Coronary artery (tissue), 2 donors: ENCODE measurements at places on chromosomes 3 and 15.

DNA sequence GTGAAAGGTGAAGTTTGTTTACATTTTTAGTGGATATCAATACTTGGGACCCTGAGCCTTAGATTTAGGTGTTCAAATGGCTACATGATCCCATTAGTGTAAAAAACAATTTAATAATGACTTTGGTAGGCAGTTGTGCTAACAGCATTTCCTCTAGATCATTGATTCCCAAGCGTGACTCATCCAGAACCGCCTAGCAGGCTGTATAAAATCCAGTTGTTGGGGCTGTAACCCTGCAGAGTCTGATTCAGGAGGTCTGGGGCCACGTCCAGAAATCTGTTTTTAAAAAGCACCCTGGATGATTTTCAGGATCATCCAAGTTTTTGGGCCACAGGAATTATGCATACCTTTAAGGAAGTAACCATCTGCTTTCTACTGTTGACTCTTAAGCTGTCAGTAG, 156.4 kb downstream of the TP63 start:
- DNase-seq, result no peak

GRCh38 chr3:125165189-125165947, 47.2 kb downstream of the SLC12A8 start:
- DNase-seq, result no peak

DNA sequence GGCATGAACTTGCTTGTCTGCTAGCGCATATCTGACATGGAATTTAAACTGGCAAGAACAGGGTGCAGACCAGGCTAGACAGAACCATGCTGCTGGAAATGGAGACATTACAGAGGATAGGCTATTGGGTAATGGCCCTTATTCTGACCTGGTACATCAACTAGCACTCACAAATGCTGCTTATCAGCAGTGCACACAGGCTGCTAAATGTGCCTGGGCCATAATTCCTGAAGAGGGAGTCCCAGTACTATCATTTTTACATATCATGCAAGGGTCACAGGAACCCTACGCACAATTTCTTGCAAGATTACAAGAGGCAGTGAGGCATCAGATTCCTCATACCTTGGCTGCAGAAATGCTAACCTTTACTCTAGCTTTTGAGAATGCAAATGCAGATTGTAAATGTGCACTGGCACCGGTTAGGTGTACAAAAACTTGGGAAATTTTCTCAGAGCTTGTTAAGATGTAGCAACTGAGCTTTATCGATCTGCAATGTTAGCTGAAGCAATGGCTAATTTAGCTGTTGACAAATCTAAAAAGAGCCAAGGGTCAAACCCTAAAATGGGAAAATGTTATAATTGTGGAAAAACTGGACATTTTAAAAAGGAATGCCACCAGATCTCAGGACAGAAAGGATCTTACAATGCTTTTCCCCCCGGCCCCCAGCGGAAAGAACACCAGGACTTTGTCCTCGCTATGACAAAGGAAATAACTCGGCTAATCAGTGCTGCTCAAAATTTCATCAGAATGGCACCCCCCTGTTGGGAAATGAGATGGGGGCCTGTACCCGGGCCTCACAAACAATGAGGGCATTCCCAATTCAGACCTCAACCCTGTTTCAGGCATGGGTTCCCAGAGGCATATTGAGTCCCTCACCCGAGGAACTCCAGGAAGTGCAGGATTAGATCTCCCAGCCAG, 21.1 kb downstream of the CCRL2 start:
- no peak for DNase-seq

- no peak for DNase-seq
Measured at GRCh38 chr15:74168711-74169126, 4.8 kb upstream of the ISLR start.

DNA sequence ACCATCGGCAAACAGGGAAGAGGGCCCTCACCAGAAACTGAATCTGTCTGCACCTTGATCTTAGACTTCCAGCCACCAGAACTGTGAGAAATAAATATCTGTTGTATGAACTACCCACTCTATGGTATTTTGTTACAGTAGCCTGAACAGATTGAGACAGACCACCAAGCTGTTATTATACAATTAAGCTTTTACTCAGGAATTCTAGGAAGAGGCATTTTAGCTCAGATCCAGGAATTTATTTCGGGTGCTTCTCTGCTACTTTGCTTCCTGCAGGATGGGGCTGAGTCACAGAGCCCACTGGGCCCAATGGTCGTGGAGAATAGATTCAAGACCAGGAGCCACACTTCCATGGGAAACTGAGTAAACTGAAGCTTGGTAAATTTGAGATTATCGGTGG, 145.5 kb upstream of the PFN2 start:
- DNase-seq, result no peak

DNA sequence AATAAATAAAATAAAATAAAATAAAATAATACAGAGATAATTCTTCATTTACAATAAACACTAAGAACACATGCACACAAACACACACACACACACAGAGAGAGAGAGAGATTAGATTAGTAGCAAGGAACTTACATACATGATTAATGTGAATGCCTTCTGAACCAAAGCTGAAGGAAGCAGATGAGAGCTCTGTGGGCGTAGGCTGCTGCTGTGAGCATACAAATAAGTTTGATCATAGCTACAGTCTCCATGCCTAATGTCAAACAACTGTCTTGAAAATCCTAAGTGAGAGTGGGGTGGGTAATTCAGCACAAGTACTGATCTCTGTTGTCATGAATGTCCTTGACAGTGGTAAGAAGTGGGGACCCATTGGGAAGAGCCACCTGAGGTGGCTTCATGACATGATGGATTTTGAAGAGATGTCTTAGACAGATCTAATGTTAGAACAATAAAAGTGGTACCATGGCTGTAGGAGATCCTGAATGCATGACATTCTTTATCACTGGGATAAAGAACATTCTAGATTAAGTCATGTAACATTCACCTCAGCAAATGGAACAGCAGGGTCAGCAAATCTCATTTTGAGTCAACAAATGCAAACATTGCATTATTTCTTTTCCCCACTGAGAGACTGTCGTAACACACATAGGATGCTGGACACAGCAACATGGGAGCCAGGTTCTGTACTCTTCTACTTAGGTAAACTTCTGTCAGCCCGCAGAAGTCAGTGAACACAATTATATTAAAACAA, 46.2 kb downstream of the CHL1 start:
- no peak for DNase-seq

GRCh38 chr3:128946411-128946810, 47.5 kb downstream of the CFAP92 start:
- DNase-seq, result no peak

DNA sequence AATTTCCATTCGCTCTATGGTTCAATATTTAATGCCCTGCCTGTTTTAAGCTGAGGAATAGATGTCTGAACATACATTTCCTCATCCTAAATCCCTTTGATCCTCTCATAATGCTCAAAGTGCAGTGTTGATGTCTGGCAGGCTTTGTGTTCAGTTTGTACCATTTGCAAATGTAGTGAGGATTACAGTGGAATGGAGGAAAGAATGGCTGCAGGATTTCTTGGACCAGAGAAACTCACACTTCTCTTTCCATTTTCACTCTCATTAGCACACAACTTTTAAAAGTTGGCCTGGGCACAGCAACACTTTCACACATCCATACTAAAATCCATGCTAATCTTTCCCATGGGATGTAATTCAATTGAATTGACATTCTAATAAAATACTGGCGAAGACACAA, 28.6 kb upstream of the THRB start:
- DNase-seq, result no peak

DNA sequence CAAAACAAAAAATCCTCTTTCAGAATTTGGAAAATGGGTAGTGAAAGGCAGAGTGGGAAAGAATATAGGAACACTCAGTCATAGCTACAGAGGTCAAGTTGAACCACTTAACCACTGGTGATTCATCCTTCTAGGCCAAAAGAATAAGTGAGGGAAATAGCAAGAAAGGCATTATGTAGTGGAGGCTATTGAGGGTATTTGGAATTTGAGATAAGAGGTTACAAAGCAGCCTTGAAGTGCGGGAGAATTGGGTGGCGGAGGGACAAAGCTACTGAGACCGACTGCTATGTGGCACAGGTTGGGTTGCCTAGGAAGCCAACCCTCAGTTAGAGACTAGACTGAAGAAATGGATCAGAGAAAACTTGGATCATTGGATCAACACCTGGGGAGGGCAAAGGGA, 109.5 kb downstream of the SYNPR start:
- no peak for DNase-seq

DNA sequence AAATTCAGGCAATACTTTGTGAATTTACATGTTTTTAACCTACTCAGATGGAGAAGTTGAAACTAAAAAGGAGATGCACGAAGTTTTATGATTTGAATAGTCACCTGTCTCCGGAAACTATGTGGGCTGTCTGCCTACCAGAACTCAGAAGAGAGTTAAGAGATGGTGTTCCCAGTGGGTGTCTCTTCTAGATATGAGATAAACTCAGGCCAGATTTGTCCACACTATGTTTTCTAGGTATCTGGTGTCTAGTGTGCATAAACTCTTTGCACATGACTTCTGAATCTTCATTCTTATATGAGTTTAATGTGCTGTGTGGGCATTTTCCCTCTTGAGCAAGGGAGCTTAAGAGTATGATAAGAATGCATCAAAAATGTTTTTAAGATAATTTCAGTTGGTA, 222.8 kb downstream of the FOXP1 start:
- DNase-seq, result no peak

GRCh38 chr3:188269040-188269439, 115.1 kb downstream of the LPP start:
- no peak for DNase-seq

DNA sequence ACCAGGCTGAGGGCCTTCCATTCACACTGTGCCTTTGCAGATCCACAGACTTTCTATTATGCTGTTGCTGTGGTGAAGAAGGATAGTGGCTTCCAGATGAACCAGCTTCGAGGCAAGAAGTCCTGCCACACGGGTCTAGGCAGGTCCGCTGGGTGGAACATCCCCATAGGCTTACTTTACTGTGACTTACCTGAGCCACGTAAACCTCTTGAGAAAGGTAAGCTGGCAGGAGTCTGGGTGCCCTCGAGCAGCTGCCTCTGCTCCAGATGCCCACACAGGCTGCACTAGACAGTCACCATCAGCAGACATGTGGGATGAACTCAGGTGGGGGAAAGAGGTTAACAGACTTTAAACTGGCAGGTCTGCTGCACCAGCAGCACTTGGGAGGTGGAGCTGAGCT, 8.3 kb downstream of the TF start:
- no peak for DNase-seq

DNA sequence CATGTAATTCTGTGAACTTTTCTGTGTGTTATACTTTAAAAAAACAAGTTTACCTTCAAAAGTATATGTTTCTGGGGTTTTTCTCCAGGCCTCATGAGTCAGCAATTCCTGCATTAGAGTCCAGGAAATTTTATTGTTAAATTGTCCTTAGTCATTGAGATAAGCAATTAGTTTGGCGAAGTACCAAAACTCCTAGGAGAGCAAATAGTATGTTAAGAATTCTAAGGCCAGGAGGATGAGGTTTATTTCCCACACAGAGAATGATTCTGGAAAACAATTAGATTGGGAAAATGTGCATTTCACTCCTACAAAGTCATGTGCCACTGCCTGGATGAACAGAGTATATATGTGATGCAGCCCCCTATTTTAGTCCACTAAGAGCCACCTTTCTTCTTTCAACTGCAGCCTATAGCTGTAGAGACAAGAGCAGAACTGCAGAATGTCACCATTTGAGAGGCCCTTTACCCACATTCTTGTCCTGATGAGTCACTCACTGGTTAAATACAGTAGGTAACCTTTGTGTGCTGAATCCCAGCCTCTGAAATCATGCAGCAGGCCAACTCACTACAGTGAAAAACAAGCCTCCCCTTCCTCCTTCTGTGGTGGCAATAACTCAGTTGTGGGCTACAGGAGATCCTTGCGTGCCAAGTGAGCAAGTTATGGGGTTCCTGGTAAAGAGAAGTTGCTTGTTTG, 452.8 kb upstream of the THBS1 start:
- DNase-seq, result no peak

DNA sequence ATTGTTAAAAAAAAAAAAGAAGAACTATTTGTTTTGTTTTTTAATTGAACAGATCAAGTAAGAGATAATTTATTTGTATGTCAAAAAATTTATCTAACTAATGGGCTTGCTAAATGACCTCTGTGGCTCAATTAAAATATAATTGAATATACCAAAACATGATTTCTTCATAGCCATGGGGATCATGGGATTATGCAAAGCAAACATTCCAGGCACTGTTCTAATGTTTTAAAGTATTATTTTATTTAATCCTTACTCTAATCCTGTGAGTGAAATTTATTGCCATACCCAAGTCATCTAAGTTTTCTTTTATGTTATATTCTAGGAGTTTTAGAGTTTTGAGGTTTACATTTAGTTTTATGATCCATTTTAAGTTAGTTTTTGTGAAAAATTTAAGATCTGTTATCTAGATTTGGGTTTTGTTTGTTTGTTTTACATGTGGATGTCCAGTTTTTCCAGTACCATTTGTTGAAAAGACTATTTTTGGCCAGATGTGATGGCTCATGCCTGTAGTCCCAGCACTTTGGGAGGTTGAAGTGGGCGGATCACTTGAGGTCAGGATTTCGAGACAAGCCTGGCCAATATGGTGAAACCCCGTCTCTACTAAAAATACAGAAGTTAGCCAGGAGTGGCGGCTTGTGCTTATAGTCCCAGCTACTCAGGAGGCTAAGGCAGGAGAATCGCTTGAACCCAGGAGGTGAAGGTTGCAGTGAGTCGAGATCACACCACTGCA, 52.3 kb upstream of the CNOT10 start:
- DNase-seq, result no peak

GRCh38 chr15:83206526-83207008, 1.1 kb downstream of the HDGFL3 start:
- DNase-seq, result no peak

DNA sequence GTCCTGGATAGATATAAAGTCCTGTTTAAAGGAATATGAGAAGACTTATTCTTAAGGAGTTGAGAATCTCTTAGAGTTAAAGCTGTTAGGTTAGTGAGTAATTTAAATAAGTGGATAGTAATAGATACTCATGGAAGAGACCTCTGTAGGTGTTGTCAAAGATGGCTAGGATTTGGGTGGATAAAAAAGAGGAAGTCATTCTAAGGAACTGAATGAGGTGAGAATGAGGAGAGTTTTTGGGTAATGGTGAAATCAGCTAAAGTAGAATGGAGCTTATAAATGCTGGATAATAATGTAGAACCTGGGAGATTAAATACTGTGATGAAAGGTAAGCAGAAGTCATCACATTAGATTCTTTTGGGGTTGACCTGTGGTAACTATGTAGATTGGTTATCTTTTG, 8.1 kb downstream of the ARIH1 start:
- no peak for DNase-seq

DNA sequence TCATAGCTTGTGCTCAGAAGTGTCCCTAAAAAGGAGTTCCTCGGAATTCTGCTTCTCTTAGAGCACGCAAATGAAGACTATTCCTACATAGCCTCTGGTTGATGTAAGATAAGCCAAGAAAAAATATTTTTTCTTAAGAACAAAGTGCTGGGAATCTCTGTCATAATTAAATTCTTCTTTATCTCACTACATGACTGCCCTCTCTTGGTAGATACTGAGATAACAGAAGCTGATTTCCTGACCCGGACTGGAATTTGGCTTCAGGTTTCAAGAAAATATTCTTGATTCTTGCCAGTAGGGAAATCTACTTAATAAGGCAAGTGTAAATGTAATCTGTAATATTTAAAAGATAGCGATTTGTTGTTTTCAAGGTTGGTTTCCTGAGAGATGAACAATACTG, 31.3 kb upstream of the SETMAR start:
- DNase-seq, result no peak

- no peak for DNase-seq
Measured at GRCh38 chr3:140510303-140510861, 167.5 kb upstream of the TRIM42 start.

- no peak for DNase-seq
Measured at GRCh38 chr3:194287977-194288706, 63.0 kb downstream of the CPN2 start.
